Renal cortical epithelial cell (primary cell): ENCODE measurements at places on chromosomes 3 and 15. TPM values are rescaled to one million over a fixed set of nuclear protein-coding genes. Genes with fewer than 3 reads are reported as not detected.

DNA sequence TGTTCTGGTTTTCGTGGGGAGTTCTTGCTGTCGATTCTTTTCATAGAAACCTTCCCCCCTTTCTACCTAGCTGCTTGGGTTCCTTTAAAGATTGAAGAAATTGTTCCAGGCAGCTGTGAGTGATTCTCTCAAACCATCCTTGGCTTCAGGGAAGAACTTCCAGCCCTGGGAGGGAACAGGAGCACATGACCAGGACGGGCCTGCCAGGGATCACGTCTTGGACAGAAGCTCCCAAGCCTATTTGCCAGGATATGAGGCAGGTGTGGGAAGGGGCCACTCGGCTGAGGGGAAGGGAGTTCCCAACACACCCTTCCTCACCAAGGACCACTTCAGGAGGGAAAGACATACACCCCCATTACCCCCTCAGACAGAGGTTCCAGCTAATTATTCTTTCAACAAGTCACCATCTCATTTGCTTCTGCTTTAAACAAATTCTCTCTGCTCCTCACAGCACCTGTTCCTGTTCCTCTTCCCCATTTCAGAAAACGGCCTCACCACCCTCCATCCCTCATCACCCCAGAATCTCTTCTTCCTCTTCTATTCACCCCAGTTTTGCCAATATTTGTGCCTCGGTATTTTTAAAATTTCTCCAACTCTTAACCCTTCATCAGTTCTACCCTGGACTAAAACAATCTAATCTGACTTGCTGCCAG is 62.5 kb downstream of the WHAMM start:
- no peak for DNase-seq

LTF gene
- total RNA-seq = 1.7 and 299 TPM in 2 replicates

GRCh38 chr15:87713475-87713879 is 543.1 kb downstream of the NTRK3 start:
- peak; percentile 14 for DNase-seq

CCDC71 gene
- total RNA-seq = 15.1 and 28.7 TPM in 2 replicates
